ENCODE measurements at places on chromosomes 3 and 15.
A peak's percentile ranks its signal among the peaks of the same experiment; 100 is the strongest.

- no peak for DNase-seq
Measured at GRCh38 chr3:58536501-58537411, at the start of gene ACOX2. Gene ACOX2 (minus strand): TSS chr3:58537190. CDS start chr3:58535106, 2,084 bp downstream.

DNA sequence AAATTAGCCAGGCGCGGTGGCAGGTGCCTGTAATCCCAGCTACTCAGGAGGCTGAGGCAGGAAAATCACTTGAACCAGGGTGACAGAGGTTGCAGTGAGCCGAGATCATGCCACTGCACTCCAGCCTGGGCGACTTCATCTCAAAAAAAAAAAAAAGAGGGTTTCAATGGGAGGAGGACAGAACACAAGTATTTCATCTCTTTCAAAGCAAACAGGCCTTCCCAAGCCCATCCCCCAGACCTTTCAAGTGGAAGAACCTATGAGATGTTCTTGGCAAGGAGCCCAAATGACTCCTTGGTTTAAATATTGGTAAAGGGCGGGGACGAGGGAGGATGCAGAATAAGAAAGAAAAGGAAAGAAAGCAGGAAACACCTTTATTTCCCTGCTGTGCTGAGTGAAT is 62.2 kb upstream of the MCF2L2 start:
- DNase-seq, result no peak

DNA sequence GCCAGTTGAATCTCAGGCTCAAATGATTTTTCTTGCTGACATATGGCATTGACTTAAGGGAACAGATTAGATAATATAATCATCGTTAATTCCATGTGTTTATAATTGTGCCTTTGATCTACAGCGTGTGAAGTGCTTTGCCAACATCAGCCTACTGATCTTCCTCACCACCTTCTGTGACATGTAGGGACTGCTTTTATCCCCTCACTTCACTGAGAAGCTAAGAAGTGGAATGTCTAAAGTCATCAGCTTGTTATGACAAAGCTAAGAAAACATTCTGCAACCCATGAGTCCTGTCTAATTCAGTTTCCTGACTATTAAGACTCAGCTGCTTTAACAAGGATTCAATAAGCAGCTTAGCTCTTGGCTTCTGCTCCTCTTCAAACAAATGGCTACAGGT is 106.0 kb downstream of the MYH15 start:
- no peak for DNase-seq

DNA sequence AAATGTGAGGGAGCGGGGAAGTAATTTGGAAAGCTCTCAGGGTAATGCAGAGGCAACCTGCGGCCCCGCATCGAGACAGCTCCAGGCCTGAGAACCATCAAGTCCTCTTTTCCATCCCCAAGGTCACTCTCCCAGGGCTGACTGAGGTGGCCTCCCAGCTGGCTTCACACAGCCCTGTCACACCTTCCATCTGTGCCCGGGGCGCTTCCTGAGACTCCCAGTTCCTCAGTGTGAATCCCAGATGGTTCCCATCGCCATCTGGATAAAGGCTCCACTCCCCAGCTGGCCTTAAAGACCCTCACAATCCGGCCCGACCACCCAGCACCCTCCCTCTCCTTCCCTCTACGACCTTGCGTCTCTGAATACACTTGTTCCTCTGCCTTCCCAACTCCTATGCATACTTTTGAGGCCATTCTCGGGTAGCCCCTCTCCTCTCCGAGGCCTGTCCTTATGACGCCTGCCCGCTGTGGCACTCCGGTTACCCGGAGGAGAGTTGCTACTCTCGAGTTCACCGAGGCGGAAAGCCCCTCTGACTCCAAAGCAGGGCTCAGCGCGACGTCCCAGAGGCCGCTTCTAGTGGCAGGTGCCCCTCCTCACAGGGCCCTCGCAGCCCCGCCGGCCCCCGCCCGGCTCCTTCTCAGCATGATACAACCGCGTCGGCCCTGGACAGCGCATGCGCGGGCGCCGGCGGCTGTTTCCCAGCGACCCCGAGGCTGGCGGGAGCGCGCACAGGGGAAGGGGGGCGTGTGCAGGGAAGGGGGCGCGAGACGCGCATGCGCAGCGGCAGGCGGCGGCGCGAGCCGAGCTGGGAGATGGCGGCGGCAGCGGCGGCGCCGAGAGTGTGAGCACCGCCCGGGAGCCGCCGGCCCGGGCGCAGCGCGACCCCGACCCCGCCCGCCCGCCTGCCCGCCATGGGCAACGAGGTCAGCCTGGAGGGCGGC is at the start of gene BSN:
Gene BSN, plus strand, starts transcription at position 786 of the 941 bp plus-strand sequence. Its CDS starts 126 bp downstream, at position 912.
- peak; percentile 95 for DNase-seq

DNA sequence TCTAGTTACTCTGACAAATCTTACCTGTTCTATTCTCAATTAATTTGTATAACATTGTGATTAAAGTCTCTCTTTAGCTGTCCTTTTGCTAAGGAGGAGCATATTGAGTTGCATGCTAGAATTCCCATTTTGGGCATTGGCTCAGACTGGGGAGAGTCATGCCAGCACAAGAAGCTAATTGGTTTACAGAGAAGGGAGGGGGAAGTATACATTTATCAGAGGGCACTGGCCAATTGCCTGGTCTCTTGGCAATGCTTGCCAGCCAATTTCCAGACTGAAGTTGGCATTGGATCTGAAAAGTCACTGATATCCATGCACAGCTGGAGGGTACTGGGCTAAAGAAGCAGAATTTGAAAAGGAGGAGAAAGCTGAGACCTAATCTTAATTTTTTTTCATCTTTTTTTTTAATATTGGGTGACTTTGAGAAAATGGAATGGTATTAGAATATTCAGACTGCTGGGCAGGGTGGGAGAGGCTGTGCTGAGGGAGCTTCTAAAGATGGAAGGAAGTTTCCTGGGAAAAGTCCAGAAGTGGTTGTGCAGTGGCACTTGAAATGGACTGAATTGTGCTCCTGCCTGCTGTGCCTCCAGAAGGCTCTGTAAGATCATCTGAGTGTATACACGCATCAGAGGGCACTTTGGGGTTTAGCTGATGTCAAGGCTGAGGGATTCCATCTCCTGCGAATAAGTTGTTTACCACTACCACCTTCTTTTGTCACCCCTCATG is 365.2 kb upstream of the DPH6 start:
- DNase-seq, result no peak

DNA sequence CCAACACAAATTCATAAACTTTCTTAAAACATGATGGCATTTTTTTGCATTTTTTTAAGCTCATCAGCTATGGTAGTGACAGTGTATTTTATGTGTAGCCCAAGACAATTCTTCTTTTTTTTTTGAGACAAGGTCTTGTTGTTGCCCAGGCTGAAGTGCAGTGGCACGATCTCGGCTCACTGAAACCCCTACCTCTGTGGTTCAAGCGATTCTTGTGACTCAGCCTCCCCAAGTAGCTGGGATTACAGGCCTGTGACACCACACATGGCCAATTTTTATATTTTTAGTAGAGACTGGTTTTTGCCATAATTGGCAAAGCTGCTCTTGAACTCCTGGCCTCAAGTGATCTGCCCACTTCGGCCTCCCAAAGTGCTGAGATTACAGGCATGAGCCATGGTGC is 17.3 kb upstream of the USP50 start:
- no peak for DNase-seq

DNA sequence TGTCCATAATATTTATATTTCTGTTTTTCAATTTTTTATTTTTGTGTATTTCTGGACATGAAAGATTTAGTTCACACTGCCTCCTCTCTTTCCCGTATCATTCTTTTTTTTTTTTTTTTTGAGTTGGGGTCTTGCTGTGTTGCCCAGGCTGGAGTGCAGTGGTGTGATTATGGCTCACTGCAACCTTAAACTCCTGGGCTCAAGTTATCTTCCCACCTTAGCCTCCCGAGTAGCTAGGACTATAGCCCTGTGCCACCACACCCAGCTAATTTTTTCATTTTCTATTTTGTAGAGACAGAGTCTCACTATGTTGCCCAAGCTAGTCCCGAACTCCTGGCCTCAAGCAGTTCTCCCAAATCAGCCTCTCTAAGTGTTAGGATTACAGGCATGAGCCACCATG is 53.6 kb downstream of the PRKCI start:
- no peak for DNase-seq

DNA sequence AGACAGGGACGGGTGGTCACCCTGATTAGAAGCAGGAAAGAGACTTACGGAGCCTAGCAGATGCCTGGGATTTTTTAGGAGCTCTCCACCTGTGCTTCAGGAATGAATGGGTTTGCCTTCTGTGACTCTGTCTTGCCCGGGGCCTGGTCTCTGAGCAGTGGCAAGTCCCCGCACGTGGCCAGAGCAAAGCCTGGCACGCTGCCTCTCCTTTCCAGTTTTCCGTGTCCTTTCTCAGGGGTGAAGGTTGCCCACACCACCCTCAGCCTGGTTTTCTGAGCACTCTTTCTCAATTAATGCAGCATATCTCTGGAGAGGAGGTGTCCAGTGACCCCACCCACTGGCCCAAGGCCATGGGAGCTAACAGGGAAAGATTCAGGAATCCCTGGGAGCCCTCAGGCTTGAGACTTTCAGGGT is 14.5 kb upstream of the CHST14 start:
- no peak for DNase-seq

DNA sequence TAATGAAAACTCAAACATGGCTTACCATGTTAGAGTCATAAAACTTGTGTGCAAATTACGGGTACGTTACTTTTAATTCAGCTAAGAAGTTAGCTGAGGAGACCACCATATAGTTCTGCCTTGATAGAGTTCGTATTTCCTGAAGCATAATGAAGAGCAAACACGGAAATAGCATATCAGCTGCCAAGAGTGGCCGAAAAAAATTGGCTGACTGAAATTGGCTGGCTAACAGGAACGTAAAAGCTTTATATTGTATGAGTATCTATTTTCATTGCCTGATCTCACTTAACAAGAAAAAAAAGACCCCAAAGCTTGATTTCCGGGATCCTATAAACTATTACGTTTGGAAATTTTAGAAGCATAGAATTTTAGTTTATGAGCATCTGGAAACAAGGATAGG is 1222.9 kb downstream of the ZPLD1 start:
- no peak for DNase-seq

DNA sequence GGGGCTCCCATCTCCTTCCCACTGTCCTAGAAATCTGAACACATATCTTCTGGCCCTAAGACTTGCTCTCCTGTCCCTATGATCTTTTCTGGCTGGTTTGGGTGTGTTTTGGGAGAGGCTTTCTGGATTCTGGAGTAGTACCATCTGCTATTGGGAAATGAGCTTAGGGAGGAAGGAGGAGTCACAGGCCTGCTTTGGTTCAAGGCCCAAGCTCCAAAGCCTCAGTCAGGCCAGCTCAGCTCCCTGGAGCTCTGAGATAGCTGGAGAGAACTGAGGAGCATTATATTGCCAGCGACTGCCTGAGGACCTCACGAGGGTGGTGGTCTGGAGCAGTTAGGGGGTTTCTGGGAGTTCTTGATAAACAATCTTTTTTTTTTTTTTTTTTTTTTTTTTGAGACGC is 18.7 kb downstream of the RASGRF1 start:
- no peak for DNase-seq

- DNase-seq, result no peak
Measured at GRCh38 chr3:58346368-58346767, 13.7 kb downstream of the PXK start.

DNA sequence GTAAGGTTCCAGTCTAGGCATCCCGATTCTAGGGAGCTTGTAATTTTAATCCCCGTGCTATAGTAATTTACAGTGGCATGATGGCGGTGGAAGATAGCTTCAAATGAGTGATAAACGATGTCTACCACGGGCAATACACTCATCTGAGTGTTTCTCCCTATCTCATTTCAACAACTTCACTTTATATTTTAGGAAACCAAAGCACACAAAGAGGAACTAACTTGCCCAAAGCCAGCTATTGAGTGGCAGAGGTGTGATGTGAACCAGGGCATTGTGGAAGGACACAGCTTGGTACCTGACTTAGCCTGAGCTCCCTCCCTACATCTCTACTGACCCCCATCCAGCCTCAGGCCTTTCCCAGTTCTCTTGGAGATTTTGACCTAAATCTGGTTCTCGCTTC is 16.9 kb upstream of the FILIP1L start:
- no peak for DNase-seq

- no peak for DNase-seq
Measured at GRCh38 chr3:25372167-25372566, 55.9 kb upstream of the RARB start.

GRCh38 chr3:85228966-85229365 is 270.2 kb downstream of the CADM2 start:
- DNase-seq, result no peak

DNA sequence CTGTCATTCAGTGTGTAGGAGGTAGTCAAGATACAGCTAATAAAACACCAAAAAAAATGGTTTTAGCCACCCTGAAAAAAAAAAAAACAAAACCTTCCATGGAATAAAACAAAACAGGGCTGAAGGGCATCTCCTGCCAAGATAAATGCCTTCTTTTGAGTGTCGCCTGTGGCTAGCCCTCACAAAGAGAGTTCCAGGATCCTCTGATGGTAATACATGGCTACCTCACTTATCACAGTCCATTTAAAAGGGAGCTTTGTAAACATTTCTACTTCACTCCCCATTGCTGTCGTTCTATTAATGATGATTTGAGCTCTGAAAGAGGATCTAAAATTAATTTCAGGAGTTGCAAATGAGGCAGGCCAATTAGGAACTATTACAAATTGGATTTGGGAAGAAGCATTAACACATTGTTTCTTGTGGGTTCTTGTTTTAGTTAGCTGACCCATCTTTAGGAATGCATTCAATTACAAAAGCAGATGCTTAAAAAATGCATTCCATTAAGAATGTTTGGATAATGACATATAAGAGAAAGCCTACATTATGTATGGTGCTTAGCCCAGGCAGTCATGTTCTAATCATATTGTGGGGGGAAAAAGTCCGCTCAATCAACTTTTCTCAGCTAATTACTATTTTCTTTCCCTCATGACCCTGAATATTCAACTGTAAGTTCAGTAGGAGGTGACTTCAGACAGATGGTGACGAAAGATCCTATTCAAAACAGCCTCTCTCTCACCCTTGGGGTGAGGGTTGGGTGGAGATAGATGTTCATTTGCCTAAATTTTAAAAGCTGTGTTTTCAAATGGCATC is 255.1 kb upstream of the WNT5A start:
- DNase-seq, result no peak

GRCh38 chr3:152243301-152243711 is 25.4 kb upstream of the MBNL1 start:
- DNase-seq, result no peak

GRCh38 chr15:59843609-59844008 is 154.5 kb upstream of the BNIP2 start:
- DNase-seq, result no peak

DNA sequence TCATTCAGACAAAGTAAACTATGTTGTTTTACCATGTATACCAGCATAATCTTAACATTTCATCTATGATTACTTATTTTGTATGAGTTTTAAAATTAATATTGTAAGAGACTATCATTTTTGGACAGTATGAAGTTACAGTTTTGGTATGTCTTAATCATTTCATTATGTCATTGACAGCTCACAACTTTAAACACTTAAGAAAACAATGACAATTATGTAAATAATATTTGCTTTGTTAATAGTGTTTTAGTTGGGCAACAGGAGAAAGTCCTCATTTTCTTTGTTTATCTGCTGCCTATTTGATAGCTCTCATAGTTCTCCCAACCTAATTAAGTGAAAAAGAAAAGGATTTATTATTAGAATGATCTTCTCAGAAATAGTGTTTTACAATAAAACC is 80.2 kb downstream of the MEF2A start:
- DNase-seq, result no peak

- DNase-seq, result no peak
Measured at GRCh38 chr15:70284438-70285214, 186.9 kb upstream of the TLE3 start.

All from nephron progenitor cell (in vitro differentiated cells).